ENCODE measurements at places on chromosomes 4 and X.
A peak's percentile ranks its signal among the peaks of the same experiment; 100 is the strongest.

DNA sequence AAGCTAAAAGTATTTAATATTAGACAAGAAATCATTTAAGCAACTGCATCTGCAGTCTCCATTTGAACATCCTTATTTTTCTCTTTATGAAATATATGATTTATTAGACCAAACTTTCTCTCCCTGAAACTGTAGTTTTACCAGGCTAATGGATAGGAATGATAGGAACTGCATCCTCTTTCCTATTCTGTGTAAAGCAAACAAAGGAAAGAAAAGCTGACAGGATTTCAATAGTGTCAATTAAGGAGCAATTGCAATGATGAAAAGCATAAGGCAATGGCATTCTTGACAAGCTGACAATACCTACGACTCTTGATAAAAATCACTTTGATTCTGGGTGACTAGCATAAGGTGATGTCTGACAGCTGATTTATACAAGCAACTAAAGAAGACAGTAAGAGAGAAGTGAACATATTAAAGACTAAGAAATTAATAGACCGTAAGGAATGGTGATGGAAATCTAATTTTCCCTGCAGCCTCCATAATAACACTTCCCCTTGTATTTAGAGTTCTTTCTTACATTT is 502.5 kb downstream of the TECRL start:
- no peak for DNase-seq

DNA sequence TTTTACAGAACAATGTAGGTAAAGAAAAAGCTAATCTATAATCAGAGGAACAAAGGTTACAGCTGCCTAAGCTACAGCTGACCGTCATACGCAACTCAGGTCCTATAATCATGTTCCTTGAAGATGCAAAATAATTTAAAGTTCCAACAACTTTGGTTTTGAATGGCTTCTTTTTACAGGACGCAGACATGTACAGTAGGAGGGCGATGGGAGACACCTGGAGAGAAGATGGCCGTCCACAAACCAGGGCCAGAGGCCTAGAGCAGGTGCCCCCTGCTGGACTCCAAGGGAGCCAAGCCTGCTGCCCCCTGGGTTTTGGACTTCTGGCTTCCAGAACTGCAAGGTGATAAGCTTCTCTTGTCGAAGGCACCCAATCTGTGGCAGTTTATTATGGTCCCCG is 10.6 kb downstream of the HGFAC start:
- DNase-seq: no peak

DNA sequence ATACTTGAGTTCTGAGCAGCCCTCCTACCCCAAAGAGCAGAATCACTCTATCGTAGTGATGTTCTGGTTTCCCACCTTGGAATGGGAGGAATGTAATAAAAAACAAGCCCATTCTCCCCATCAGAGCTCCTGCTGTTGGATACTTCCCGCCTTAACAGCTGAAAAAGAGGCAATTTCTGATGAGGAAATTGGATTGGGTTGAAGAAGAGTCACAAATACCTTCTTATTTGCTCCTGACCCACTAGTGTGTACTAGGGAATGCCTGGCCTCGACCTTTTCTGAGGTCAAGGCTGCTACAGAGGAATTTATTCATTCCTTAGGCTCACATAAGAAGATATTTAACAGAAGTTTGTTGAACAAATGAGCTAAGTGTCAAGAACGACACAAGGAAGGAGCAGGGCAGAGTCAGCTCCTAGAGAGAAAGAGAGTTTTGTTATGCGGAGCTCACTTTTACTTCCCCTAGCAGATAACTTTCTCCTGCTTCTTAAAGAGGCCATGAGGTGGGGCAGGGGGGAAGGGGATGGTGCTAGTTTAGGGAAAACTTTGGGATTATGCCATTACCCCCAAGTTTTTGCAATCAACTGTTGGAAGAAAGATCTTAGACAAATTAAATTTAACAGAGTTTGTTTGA is 273.8 kb upstream of the CLNK start:
- DNase-seq: no peak

DNA sequence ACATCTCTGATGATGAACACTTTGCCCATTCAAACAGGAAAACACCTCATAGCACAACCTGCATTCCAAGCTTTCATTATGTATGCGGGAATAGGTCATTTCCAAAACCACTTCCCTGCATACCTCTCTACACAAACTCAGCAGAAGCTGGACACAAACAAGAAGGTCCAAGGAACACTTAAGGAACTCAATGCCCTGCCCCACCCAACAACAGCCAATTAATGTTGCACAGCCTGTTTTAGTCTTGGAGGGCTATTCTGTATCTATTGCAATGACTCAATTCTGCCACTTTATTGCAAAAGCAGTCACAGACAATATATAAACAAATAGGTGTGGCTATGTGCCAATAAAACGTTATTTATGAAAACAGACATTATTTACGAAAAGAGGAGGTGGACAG is 16.7 kb downstream of the OPHN1 start:
- DNase-seq: no peak

DNA sequence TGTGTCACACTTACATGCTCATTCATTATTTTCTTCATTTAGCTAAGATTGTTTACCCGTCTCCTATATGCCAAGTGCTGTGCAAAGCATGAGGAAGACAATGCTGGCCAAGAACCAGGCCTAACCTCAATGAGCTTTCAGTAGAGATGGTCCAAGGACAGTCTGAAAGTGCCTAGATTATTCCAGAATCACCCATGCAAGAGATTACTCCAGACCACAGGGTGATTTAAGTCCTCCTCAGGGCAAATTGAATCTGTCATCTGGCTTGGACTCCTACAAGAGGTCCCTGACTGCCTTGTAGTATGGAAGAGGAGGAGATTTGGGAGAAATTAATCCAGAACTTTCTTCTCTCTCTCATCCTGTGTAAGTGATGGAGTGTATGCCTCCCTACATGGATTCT is 99.4 kb upstream of the NDP start:
- DNase-seq: no peak

DNA sequence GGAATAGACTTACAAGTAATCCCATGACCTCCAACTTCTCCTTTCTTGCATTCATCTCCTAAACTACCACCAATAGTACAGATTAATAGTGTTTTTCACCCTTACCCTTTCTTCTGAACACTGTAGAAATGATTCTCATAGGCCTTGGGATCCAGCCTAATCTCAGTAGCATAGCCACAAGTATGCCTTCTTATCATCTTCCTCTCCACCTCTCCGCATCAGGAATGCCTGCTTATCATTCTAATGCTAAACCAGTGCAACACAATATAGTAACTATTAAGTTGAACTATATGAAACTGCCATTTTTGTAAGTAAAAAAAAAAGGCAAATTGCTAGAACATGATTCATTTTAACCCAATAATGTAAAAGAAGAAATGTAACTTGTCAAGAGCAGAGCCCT is 79.5 kb upstream of the IL2 start:
- DNase-seq: no peak

DNA sequence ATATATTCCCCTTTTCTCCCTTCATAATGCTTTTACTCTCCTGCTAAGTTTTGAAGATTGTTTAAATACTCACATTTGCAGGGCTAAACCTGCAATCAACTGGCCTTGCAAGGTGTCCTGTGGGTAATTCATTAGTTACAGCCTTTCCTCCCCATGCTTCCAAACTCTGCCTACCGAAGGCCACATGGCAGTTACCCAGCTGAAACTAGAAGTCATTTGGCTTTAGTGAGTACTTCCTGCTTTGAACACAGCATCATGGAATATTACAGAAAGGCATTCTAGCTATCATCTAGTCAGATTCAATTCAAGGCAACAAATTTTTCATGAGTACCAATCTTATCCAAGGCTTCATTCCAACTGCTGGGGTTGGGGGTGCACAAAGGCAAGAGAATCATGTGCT is 55.6 kb downstream of the SRPX start:
- DNase-seq: no peak

DNA sequence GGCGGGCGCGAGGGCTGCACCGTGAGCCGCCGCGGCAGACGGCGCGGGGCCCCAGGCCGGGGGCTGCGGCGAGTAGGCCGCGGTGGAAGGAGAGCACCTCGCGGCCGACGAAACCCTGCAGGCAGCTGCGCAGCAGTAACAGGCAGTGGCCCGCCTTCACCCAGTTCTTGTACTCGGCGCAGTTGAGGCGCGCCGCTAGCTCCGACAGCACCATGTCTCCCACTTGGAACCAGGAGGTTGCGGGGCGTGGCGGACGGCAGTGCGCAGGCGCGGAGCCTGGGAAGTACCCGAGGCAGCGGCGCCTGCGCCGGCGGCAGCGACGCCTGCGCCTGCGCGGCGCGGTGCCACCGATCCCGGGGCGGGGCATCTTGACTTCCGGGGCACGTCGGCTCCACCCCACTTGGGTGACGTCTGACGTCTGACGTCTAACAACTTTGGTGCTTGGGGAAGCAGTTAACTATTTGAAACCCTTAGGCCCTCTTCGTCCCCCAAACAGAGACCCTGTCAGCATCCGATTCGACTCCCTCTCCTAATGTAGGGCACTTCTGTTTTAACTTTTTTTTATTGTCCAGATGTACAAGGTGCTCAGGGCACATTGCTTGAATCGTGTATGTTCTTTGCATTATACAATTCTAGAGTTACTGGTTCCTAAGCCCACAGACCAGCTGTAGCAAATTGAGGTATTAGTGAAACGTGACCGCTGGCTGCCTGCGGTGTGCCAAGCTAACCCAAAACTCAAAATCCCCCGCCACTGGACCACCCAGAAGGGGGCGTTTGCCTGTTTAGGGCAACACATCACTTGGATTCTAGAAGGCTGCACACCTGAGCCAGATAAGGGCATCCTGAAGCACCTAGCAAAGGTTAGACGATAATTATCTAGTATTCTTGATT is at the start of gene CXorf38:
Gene CXorf38 (minus strand): TSS at position 255 of the 891 bp plus-strand sequence. CDS start 41 bp downstream, at position 214.
- DNase-seq: peak; percentile 80

DNA sequence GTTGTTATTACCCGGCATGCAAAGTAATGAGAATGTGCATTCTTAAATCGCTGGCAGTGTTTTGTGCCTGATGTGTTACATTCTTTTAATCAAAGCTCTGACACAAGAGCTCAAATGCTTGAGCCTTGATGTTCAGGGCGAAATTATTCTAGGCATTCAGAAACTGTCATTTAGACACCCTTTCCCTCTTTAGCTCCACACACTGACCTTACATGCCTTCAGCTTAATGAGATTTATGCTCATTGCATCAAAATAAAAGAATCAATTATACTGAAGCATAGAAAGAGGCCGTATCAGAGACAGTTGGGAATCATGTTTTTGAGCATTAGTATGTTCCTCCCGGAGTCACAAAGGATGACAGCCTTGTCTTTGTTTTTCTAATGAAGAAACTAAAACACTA is 56.7 kb downstream of the FAM114A1 start:
- no peak for DNase-seq

DNA sequence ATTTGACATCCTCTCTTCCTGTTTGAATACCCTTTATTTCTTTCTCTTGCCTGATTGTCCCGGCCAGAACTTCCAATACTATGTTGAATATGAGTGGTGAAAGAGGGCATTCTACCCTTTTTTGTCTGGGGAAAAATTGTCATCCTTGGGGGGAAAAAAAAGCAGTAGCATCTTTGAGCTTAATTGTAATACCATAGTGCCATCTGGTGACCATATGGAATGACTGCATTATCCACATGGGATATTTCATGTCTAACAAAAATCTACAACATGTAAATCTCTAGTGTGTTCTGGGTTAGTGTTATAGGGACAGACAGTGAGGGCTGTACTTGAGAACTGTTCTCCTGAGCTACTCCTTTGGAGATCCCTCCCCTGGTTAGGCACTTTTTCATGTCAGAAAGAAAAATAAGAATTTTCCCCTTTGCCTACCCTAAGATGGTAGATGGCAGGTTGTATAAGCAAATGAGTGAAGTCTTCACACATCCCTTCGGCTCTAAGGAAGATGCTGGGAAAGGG is 26.0 kb downstream of the CAPN6 start:
- no peak for DNase-seq

DNA sequence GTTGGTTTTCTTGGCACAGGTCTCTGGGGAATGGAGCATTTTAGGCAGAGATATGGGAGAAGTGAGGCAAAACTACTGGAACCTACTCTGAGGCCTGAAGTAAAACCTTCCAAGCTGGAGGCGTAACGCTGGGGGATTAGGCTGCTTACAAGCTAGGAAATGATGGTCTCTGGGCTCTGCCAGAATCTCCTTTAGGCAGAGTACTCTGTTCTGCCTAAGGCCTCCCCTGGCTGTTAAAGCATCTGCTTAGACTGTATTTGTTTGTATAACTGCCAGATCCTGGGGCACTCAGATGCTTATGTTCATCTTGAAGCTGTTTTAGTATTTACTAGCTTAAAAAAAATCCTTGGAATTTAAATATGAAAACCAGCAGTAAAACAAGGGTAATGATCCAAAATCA is 822.2 kb downstream of the RPA4 start:
- no peak for DNase-seq

- DNase-seq: no peak
Measured at GRCh38 chrX:81890521-81890920, 688.6 kb downstream of the SH3BGRL start.

- no peak for DNase-seq
Measured at GRCh38 chrX:115260330-115260729, 26.4 kb upstream of the LRCH2 start.

DNA sequence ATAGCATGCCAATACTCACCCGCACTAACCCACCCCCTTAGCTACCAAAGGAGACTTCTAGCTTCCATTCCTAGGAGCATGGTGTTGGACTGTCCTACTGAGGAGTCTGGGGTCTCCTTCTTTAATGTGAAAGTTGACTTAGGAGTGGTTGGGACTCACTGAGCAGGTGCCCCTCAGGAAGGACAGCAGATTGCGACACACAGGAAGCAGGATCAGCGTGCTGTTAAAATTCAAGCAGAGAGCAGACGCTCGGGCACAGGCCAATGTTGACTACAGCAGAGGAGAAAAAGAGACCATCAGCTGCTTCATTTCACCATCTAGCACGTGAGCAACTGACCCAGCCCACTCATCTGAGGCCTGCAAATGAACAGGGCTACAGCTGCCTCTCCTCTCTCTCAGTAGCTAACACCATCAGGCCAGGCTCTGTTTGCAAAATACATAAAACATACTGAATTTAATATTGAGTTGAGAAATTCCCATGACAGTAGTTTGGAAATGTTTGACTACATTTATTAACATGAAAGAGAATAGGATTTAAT is 10.8 kb downstream of the NOX1 start:
- DNase-seq: no peak

DNA sequence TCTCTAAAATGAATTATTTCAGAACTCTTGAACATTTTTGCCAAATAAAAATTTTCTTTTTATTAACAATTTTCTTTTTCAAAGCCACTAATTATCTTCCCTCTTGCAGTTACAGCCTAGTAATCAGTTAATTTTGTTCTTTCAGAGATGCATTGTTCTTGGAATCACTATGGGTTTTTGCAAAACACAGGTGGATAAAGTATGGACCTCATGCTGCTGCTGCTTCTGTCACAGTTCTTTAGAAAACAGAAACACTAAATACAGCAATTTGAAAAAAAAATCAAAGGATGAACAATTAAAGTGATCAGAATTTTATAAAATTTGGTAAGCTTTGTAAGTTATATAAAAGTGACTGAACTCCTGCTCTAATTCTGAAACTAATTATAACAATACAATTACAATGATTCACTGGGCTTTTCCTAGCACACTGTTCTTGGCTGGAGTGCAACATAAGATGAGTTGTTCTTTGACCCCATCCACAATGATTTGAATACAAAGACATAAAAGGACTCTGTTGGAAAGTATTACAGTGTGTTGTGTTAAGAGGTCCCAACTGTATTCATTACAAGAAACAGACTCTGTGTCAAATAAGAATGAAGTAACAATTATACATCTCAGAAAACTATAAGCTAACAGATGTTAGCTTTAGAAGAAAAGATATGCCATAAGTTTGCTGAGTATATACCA is 59.4 kb upstream of the GK2 start:
- DNase-seq: no peak
